Kidney tubule cell (primary cell): ENCODE measurements at places on chromosomes 13 and 19.

- no peak for DNase-seq
Observed at GRCh38 chr13:47213047-47213446, 316.2 kb upstream of the HTR2A start.

GRCh38 chr13:44050450-44051063 is 170.9 kb downstream of the LACC1 start:
- peak; percentile 41 for DNase-seq

DNA sequence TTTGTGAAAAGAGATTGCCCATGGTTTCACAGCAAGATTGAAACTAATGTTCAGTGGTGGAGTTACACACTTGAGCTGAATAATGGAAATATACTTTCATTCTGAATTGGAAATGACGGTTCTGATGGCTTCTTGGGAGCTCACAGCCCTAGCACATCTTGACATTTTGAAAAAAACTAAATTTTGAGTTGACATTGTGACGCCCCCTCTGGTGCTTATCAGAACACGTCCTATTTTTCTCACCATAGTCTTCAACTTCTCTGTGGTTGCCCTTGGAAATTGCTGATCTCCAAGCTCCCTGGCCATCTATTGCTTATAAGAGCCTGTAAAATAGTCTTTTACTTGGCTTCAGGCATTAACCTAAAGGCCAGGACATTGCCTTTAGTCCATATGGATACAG is 202.1 kb downstream of the OXGR1 start:
- no peak for DNase-seq

DNA sequence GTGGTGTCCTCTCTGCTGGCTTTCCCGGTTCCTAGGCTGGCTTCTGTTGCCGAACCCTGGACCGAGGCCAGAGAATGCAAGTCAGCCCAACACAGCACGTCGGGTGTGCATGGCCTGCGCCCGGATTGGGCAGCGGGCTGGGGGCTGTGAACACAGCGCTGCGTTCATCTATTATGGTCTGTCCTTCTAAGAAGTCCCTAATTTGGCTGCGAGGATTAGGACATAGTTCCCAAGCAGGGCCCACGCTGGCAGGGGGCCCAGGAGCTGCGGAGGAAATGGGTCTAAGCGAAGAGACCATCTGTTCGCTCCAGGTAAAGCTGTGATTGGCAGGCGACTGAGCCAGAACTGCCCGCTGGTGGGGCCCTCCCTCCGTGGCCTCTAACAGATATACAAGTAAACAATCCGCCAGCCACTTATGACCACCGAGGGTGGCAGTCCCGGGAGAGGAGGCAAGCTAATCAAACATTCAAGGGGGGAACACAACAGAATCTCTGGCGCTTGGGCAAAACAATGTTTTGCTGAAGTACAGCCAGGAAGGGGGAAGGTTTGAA is 6.0 kb downstream of the SYCE2 start:
- no peak for DNase-seq

GRCh38 chr19:19630426-19630825 is 2.4 kb upstream of the LPAR2 start:
- DNase-seq: no peak

DNA sequence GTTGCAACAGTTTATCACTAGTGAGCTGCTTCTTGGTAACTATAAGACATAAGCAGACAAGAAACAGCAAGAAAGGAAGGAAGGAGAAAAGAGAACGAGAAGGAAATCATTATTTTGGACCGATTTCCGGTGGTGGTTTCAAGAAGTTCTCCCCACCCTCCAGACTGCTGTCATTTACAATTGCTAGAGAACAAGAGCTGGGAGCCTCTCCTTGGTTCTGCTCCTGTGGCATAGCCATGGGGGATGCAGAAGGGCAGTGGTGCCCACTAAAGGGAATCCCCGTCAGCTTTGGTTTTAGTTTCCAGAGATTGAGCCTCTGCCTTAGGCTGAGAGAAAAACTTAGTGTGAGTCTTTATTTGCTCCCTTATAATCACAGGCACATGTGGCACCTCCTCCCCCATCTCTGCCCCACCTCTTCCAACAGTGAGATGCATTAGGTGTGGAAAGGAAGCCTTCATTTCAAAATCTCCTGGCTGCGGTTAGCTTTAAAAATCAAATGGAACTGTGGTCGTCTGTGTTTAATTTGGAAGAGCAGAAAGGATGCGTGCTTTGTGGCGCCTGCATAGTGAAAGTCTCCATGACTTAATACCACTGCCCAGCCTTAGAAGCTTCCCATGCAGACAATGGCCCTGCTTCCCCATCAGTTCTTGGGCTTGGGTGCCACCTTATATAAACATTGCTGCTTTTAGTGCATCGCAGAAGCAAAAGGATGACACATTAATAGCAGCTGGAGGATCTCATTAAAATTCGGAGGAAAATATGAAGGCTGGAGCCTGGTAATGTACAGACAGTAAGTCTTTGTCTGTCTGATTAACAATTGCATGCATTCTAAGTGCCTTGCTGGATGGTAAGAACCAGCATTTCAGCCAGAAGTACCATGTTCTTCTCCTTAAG is 25.0 kb downstream of the LRCH1 start:
- no peak for DNase-seq

DNA sequence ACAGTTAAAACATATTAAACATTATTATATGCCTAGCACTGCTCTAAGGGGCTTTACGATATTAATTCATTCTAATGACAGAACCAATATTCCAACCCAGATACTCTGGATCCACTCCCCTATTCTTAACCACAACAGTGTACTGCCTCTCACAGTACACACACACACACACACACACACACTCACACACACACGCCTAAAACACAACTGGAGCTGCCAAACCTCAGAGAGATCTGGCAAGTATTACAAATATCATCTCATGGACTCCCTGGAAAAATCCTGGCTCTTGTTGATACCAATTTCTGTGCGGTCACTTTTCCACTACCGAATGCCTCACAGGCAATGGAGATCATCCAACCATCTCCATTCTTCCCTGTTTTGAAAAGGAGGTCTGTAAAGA is 1.3 kb downstream of the ZNF780A start:
- DNase-seq: peak; percentile 22

DNA sequence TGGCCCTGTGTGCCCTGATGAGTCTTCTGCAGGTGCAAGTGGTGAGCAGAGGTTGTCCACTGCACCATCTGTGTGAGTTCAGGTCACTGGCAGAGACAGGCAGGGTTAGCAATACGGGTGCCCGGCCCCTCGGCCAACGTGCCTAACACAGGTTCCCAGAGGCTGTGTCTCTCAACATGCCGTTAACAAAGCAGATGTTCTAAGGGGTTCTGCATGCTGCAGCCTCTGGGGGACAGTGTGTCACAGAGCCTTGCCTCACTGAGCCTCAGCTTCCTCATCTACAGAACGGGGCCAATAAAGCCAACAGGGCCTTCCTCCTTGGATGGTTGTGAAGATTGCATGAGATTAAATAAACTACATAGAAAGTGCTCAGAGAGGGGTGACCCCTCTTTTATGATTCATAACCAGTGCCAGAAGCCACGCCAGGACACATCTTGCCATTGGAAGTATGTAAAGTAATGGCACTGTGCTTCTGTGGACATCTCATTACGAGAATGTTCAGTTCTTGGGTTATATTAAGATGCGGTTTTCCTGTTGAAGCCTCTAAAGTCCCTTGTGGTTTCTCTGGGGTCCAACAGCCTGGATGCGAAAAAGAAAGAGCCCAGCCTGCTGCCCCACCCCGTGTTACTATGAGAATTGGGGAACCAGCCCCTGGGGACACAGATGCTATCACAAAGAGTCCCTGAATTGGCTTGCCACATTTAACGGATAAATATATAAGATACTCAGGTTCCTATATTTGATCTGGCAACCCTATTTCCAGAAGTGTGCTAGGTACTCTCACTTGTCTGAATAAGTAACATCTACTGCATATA is 11.2 kb upstream of the ARHGEF18 start:
- no peak for DNase-seq

GRCh38 chr13:50222569-50223332 is 207.5 kb downstream of the KCNRG start:
- DNase-seq: no peak

- no peak for DNase-seq
Observed at GRCh38 chr19:35959040-35959967, 23.1 kb downstream of the LRFN3 start.

- peak; percentile 37 for DNase-seq
Observed at GRCh38 chr13:79491715-79492114, 10.8 kb downstream of the NDFIP2 start.

GRCh38 chr13:114268344-114269280 is 12.8 kb upstream of the UPF3A start:
- DNase-seq: no peak

GRCh38 chr19:50658441-50659317 is 9.4 kb downstream of the C19orf81 start:
- DNase-seq: peak; percentile 58

DNA sequence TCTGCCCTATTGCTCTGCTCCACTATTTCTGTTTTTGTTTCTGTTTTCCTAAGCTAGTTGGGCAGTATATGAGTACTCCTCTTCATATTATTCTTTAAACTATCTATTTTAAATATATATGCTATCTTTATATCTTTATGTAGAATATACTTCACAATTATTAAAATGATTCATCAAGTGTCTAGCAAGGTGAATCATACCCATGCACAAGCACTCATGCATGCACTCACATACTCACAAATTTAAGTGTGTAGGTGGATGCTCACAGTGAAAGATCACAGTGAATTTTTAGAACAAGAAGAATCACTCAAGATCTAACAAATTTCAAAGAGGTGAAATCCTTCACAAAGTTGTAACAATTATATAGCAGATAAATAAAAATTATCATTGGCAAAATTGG is 435.6 kb upstream of the SLITRK5 start:
- peak; percentile 25 for DNase-seq

- DNase-seq: peak; percentile 45
Observed at GRCh38 chr13:81686877-81687276, 1346.0 kb upstream of the SPRY2 start.

DNA sequence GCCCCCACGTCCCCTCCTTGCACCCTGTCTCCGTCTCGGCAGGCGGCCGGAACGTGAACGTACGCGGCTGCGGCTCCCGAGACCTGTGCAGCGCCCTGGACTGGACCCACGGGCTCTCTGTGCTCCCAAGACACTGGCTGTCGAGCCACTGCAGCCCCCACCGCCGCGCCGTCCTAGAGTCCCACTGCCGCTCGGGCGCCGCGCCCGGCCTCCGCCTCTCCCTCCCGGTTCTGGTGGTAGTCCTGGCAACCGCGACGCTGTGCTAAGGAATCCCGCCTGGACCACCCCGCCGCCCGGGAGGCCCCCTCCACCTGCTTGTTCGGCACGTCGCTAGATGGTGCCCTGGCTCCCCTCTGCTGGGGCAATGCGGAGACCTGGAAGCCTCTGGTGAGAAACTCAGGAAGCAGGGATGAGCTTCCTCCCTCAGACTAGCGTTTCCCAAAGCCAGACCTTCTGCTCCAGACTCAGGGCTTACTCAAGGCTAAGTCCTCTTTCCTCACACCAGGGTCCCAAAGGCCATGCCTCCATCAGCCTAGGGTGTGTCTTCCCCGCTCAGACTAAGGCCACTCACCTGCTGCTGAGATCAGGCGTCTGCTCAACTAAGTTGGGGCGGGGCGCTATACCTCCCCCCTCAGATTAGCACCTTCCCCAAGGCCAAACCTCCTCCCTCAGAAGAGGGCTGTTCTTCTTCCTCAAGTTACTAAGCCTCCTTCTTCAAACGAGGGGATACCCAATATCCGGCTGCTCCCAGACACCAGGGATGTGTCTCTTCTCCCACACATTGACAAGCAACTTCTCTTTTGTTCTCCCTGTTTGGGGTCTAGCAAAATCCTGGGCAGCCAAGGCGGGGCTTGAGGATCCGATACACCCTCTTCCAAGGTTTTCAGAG is 16.1 kb upstream of the IRGC start:
- peak; percentile 17 for DNase-seq

DNA sequence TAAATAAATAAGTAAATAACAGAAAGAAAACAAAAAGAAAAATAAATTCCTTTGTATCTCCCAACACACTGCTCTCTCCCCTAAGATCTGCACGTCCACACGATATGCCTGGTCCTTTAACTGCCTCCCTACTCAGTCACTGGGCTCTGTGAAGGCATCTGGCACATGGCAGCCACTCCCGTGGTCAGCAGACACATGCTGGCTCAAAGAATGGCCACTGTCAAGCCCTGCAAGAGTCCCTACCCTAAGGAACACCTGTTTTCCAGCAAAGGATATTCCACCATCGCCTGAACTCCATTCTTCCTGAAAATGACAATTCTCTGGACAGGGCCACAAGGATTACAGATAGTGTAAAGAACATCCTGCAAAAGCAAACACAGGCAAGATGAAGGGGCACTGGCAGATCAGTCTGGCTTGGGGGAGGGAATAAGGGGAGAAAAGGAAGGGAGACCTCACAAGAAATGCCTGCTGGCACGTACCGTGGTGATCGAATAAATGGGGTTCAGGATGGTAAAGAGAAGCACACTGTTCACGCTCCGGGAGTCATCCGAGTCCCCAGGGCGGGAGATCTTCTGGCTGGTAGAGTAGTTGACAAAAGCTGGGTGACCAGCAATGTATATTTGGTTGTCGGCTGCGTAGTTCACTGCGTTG is 4.3 kb downstream of the HNRNPL start:
- DNase-seq: no peak

DNA sequence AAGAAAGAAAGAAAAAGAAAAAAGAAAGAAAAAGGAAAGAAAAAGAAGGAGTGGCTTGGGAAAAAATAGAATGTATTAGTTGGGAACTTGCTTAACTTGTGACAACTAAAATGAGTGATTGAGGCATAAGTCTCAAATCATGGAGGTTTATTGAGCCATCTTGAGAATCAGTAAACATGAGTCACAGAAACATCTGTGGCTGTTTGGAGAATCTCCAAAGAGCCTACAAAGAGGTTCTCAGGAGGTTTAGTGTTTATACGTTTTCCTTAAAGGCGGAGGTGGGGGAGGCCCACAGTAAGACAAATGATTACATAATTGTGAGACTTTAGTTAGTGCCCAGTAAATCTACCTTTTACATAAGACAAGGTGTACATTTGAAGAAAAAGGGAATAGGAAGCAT is 38.6 kb downstream of the WDR87 start:
- DNase-seq: no peak

DNA sequence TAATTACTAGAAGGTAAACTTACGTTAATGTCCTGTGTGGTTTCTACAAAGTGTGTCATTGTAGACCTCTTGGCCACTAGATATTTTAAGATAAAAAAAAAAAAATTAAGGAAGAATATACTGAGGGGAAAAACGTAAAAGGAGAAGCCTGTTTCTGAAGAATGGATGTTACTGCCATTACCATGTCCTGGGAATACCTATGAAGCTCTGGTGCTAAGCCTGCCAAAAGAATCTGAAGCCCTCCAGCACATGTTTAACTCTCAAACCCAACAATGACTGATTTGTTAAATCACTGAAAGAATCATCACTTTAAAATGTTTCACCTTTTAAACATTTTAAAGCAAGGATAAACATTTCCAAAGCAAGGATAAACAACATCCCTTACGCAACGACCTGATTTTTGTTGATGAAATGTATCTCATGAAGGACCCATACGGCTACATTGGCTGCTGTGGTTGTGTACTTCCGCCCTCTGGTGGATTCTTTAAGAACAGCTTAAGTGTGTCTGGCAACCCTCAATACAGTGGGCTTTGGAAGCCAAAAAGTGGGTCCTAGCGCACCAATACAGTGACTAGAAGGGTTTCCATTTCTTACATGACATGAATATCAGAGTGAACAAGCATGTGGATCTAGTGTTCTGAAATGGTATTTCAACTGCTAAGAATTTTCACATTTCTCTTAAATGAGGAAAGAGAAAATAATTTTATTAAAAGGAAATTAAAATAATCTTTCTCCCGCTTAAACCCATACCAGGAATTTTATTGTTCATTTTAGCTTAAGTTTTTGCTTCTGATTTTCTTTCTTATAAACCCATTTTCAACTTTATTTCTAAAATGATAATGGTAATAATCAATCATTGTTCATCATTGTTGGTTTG is 74.5 kb upstream of the RAP2A start:
- DNase-seq: peak; percentile 65
